CD4-positive, CD25-positive, alpha-beta regulatory T cell (primary cell): ENCODE measurements at places on chromosomes 7 and 10. TPM values are rescaled to one million over a fixed set of nuclear protein-coding genes. Genes with fewer than 3 reads are reported as not detected.

- H3K36me3 ChIP-seq: no peaks in the 10 kb centered on the region
- H3K27me3 ChIP-seq: no peaks in the 10 kb centered on the region
- peak; percentile 56 for DNase-seq
- H3K4me1 ChIP-seq: no peaks in the 10 kb centered on the region
- no peak overlapping the region for H3K4me3 ChIP-seq
- no peak overlapping the region for H3K27ac ChIP-seq
Measured at GRCh38 chr10:71971769-71972555, 7.8 kb downstream of the CHST3 start.

GRCh38 chr7:45924283-45924682 lies 3.2 kb upstream of the IGFBP3 start:
- H3K27ac ChIP-seq: no peak overlapping the region
- H3K4me1 ChIP-seq: peaks cover 4% of the 10 kb centered on the region
- H3K36me3 ChIP-seq: no peaks in the 10 kb centered on the region

DNA sequence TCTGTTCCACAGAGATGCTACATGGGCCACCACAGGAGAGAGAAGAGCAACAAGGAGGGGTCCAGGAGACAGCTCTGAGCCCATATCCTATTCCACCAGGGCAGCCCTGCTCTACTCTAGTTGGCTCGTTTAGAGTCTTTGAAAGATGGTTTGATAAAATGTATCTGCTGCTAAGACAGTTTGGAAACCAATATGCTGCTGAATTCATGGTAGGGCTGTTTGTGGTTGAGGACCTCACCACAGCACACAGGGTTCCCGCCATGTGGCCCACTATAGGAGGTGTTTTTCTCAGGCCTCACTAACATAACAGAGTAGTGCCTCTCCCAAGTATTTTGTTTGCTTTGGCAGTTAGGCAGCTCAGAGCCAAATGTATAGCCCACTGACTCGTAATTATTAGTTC lies 35.8 kb upstream of the ZC3HAV1L start:
- H3K4me1 ChIP-seq: peaks cover 14% of the 10 kb centered on the region
- peak overlapping the region; percentile 48 for H3K27ac ChIP-seq
- H3K27me3 ChIP-seq: no peaks in the 10 kb centered on the region
- peaks cover 89% of the 10 kb centered on the region for H3K36me3 ChIP-seq

DNA sequence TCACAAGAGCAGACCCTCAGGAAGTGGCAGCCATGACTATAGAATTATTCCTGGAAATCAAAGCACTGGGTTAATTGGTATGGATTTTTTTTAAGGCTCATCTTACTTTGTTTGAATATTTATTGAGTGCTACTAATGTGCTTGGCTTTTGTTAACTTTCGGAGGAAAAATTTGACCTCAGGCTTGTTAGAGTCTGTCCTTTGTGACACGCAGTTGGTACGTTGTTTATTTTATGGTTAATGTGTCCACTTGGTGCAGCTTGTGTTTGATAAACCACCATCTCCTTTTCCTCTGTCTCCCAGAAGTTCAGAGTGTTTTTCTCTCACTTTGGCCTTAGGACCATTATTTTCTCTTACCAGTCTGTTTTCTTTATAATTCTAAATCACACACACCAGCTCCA lies 268.6 kb downstream of the SDK1 start:
- H3K4me3 ChIP-seq: no peak overlapping the region
- H3K4me1 ChIP-seq: no peaks in the 10 kb centered on the region
- no peaks in the 10 kb centered on the region for H3K36me3 ChIP-seq
- no peaks in the 10 kb centered on the region for H3K27me3 ChIP-seq
- no peak for DNase-seq

GRCh38 chr7:149475121-149476045 lies 14.5 kb upstream of the ZNF777 start:
- H3K4me3 ChIP-seq: no peak overlapping the region
- no peaks in the 10 kb centered on the region for H3K4me1 ChIP-seq
- H3K27me3 ChIP-seq: no peaks in the 10 kb centered on the region
- no peak for DNase-seq

DNA sequence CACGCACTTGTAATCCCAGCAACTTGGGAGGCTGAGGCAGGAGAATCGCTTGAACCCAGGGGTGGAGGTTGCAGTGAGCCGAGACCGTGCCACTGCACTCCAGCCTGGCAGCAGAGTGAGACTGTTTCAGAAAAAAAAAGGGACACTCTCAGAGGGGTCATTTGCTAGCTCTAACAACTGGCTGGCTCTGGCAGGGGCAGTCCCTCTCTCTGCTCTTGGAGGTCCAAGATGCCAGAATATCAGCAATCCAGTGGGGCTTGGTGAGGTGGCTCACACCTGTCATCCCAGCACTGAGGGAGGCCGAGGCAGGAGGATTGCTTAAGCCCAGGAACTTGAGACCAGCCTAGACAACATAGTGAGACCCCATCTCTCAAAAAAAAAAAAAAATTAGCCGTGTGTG lies 2.5 kb upstream of the PILRA start:
- no peaks in the 10 kb centered on the region for H3K27me3 ChIP-seq
- no peak for DNase-seq
- H3K4me1 ChIP-seq: peaks cover 8% of the 10 kb centered on the region
- no peak overlapping the region for H3K27ac ChIP-seq

Gene LIPF
- total RNA-seq: not detected

Gene CYP2C19
- not detected for total RNA-seq
